Activated CD4-positive, alpha-beta T cell treated with anti-CD3 and anti-CD28 coated beads, Interleukin-2, amount 50 U/mL, for 1 hour (primary cell): ENCODE measurements at places on chromosomes 6 and 20.

DNA sequence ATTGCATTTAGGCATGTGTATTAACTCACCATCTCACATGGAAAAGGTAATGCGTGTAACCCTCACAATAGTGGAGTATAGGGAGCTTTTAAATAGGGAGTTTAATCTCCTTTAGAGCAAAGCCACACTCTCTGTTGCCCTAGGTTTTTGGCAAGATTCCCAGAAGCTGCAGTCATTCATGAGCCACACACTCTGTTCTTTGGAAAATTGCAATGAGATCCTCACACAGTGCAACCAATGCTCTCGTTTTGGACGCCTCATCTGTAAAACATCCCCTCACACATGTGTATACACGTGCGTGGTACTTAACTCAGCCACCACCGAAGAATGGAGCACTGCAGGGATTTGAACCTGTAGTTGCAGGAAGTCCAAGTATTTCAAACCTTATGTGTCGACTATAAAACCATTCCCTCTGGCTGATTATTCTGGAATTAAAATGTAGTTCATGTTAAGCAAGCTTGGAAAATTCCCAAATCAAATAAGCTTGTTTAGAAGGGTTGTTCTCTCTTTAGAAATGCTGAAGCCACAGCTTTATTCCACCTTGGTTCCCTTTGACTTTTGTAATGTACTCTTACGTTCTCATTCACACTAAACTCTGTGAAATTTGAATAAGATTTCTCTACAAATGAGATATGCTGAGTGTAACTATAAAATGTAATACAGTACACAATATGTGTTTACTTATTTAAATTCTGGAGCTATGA lies 489.8 kb upstream of the MANEA start:
- no peak for DNase-seq

GRCh38 chr6:69601132-69601531 lies 195.7 kb downstream of the LMBRD1 start:
- no peak for DNase-seq

DNA sequence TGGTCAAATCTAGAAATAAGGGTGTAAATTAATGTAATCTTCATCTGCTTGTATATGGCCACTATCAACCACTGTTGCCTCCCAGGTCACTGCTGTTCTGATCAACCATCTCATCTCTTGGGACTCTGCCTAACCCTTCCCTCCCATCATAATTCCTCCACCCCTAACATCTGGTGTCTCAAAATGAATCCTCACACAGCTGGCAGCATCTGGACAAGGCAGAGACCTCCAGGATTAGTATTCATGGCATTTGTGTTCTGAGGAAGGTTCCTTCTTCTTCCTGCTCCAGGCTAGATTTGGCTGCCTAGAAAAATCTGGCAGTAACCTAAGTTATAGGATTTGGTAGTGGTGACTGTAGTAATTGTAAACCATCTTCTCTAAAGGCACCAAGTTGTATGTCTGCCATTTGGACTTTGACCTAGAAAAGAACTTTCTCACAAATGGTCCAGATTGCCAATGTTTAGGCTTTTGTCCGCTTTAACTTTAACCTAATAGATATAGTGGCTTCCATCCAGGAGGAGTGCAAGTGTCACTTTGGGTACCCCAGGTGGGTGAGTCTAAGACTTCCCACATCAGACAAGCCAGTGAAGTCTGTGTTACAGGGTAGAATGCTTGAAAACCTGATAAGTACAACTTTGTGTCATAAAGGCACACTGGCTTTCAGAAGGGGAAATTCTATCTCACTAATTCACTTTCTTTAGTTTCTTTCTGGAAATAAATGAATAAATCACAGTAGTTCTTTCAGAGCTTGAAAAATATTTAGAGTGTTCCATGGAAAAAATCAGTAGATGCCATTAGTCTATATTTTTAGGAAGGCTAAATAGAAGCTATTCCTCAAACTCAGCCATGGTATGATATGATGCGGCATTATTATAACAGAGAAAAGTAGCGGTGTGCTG lies 3.0 kb upstream of the PHACTR2 start:
- DNase-seq, result no peak

DNA sequence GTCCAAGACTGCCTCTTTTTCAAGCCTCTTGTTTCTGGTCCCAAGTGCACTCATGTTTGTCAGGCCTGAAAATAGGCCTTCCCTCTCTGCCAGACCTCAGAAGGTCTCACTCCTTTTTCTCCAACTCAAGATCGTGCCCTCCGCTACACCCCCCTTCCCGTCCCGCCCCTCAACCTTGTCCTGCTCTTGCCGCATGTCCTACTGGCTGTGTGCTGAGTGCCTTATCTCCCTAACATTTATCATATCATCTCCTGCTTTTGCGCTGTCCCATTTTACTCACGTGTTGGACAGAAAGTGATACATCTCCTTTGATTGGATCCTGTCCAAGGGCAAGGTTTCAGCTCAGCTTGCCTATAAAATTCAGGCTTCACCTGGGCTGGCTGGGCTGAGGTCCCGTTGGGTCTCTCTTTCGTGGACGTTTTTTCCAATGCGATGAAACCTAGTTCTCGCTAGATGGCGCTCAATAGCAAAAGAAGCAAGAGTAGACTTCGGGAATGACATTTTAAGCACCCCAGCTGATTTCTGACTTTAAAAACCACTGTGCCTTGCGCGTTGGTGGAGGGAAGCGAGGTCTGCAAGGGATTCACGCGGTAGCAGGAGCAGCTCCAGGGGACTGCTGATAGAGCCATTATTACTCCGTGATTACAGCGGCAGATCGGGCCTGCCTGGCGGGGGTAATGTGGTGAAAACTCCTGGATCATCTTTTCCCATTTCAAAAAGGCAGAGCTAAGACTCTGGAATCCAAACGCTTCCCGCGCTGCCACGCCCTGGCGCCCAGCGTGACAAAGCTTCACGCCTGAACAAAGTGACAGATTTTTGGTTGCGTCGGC lies 137.6 kb downstream of the IMPG1 start:
- DNase-seq, result no peak

DNA sequence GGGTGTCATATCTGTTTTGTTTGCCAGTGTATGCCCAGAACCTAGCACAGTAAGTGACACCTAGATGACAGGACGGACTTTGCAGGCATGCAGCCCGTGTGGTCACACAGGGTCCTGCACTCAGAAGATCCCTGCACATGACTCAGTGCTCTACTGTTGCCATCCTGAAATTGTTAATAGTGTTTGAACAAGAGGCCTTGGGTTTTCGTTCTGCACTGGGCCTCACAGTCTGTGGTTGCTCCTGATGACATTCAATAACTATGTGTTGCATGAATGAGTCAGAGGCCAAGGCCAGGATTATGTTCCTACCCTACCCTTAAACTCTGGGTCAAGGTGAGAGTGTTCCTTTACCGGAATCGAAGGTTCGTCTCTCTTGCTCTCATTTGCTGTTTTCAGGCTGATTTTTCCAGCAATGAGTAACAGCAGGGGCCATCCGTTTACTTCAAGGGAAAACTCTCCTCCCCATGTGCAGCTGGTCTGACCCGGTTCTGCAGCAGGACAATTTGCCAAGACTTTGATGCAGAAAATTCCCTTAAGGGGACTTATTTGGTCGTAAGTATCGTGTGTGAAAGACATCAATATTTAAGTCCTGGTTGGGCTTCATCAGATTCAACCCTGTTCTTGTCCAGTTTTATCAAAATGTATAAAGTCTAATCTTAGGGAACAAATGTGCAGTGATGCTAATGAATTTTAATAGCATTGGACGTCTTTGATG lies 13.0 kb upstream of the PFDN4 start:
- DNase-seq, result no peak

- DNase-seq, result no peak
These were observed 496.7 kb upstream of the HTR1E start for GRCh38 chr6:86440608-86441007.

GRCh38 chr20:1757072-1757471 lies 99.5 kb upstream of the SIRPG start:
- DNase-seq, result no peak

GRCh38 chr6:138689849-138690248 lies 83.7 kb upstream of the CCDC28A start:
- no peak for DNase-seq

DNA sequence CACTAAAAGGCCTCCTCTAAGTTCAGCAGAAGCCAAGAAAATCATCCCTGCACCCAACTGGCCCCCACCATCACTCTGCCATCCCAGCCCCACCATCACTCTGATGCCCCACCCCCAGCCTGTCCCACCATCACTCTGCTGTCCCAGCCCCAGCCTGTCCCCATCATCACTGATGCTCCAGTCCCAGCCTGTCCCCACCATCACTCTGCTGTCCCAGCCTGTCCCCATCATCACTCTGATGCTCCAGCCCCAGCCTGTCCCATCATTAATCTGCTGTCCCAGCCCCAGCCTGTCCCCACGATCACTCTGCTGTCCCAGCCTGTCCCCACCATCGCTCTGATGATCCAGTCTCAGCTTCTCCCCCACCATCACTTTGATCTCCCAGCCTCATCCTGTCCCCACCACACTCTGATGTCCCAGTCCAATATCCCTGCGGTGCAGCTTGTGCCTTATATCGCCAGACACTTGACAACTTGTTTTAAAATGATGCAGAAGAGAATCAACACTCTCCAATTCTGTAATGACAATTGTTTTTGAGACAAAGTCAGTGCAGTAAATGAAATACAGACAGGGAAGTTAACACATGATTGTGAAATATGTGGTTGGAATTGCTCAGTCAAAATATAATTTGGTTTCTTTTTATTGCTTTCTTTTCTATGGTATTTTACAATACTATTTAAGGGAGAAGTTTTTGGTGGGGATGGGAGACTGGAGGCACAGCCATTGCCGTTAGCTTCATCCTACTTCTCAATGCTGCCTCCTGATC lies 100.8 kb downstream of the TNFAIP3 start:
- DNase-seq, result no peak

GRCh38 chr20:48266571-48266970 lies 481.3 kb upstream of the SULF2 start:
- DNase-seq, result no peak

DNA sequence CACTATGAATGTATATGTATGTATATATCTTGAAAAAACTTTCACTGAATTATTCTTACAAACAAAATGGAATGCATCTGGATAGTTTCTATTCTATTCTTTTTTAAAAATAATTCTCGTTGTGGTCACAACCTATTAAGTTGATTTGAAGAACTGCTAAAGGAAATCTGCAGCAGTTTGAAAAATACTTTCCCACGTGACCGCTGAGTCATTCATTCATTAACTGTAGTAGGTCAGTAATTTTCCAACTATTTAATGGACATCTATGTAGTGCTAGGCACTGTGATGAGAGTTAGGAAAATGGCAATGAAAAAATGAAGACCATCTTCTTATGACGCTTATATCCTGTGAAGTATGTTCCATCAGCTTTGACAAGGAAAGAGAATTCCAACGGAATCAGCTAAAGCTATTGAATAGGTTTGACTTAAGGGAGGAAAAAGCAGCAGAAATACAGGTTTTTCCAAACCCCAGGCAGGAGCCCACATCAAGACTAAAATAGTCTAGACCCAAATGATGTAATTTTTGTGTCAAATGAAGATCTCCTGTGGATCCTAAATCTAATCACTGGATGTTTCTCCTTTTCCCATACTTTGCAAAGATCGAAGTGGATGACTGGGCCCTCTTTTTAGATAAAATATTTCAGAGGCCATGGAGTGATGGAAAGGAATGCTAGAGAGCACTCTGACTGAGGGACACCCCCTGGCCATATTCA lies 4.1 kb upstream of the EFHC1 start:
- DNase-seq, result no peak

DNA sequence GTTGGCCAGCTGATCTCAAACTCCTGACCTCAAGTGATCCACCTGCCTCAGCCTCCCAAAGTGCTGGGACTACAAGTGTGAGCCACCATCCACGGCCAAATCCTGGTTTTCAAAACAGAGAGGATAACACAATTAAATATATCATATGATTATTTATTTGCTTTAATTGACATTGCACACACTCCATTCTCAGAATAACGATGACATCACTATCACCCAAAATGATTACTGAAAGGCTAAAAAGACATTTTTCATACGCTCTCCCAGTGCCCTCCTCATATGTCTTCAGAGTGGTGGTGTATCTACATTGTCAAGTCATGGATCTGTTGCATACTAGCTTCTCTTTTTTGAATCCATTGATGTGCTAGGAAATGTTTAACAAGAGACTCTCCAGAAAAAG lies 18.5 kb upstream of the CEP43 start:
- DNase-seq, result no peak

DNA sequence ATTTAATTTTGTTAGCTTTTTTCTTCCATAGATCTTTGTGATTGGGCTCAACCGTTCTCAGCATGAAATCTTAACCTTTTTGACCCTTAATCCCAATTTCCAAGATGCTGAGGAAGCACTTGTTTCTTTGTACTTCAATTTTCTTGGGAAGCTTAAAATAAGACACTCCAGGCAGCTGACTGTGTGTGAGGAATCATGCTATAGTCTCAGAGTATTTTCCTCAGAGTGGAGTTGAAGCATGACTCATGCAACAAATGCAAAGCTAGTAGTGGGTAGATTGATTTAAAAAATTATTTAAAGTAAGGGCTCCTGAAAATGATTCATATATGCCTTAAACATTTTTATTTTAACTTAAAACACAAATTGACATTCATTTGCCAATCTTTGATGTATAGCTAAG lies 168.7 kb downstream of the BTBD3 start:
- DNase-seq, result no peak

DNA sequence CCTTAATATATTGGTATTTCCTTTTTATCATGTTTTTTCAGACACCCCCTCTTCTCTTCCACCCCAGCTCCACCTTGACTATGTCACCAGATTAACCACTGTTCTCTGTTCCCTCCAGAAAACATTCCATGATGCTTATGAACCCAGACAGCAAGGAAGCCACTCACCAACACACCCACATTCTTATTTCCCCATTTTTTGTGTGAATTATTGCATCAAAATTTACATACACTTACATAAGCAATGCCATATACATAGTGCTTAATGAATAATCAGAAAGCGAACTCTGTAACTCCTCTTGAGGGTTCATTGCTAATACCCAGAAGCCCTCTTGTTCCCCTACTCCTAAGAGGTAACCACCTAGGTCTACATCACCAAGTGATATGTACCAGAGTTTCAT lies 182.3 kb upstream of the CDYL start:
- DNase-seq, result no peak

GRCh38 chr6:104969108-104969507 lies 12.2 kb downstream of the LIN28B start:
- no peak for DNase-seq

DNA sequence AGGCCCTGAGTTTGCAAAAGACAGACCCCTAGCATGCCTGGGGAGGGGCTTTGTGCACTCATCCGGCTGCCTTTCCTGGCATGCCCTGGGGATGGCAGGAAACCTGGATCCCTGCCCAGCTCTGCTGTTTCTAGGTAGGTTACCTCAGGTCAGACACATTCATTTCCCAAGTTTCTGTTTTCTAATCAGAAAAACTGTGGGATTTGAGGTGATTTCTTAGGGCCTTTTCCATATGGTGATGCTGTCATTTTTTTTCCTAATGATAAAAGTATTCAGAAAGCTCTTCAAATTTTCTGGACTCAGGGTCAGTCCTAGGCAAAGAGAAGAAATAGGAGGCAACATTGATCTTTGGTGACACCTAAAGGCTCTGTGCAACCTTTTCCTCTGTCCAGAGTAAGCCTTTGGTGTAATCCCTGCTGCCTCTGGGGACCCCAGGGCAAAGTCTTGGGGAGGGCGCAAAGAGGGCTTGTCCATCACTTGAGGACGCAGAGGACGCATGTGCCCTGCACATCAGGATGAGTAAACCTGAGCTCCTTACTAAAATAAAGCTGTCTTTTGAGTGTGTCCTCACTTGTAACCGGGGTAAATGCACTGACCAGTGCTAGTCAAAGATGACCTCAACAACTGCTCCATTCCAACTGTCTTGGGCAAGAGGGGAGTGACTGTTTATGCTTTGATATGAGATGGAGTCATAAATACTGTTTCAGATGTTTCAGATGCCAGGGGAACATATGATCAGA lies 13.5 kb upstream of the TRAM2 start:
- no peak for DNase-seq

- no peak for DNase-seq
These were observed 19.1 kb downstream of the SPATA2 start for GRCh38 chr20:49896204-49896603.
